Tongue (tissue), 3 donors: ENCODE measurements at places on chromosomes 2 and 18.

- DNase-seq: no peak
Observed at GRCh38 chr18:55485666-55486065, 102.3 kb downstream of the TCF4 start.

- no peak for DNase-seq
Observed at GRCh38 chr2:81672923-81673322, 1368.4 kb upstream of the LRRTM1 start.

DNA sequence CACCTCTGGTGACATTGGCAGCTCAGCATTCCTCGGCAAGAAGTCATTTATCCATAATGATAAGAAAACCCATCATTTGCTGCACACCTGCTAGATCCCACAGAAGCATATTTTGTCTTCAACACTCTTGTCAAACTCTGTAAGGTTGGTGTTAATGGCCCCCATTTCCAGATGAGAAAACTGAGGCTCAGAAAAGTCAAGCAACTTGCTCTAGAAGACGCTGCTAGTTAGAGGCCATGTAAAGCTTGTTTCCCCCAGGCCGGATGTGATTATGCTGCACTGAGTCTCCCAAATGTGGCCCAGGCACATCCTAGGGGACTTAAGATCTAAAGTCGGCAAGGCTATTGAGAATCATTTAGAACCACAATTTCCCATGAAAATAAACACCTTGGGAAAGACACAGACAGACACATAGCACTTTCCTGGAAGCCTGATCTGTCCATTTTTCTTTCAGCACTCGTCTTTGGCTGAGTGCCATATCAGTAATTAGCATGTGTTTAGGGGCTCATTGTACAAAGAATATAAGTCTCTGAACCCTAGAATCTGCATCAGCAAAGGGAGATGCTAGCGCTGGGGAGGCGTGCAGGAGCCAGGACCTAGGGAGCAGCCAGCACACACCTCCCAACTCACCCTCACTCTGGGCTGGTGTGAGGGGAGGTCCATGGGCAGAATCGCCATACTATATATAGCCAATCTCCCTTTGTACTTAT lies 39.3 kb downstream of the C1QL2 start:
- no peak for DNase-seq

DNA sequence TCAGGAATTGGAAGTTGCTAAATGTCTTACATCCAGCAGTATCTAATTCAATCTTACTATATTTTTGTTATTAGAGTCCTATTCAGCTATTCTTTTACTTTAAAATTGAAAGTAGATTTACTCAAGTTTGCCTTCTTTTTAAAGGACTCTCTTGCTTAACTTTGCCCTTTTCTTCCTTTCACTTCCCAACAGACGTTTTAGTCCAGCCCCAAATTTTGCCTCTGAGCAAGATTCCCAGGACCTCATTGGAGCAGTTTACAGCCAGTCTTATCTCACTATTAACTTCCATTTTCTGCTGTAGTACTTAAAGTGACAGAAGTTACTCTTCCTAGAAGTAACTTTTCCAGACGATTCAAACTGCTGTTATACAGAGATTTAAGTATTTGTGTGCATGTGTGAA lies 1.7 kb upstream of the PRKD3 start:
- peak; percentile 60 for DNase-seq

- peak; percentile 86 for DNase-seq
Observed at GRCh38 chr2:226030788-226031646, 631.5 kb downstream of the NYAP2 start.

DNA sequence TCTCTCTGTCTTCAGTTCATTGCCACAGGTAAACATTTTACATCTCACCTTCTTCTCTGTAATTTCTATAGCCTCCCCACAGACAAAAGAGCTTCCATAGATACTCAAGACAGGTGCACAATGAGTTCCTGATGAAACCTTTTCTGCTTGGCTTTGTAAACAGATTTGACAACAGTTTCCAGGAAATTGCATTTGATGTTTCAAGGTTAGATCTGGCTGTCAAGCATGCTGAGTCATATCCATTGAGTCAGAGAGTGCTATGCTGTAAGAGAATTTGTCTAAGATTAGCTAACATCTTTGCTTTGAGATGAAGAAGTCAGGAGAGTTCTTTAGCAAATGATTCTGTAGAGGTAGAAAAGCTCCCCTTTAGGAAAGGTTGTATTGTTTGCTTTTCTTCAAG lies 40.6 kb upstream of the MAP2 start:
- DNase-seq: no peak

GRCh38 chr2:147800316-147800715 lies 44.5 kb upstream of the ACVR2A start:
- DNase-seq: peak; percentile 78

DNA sequence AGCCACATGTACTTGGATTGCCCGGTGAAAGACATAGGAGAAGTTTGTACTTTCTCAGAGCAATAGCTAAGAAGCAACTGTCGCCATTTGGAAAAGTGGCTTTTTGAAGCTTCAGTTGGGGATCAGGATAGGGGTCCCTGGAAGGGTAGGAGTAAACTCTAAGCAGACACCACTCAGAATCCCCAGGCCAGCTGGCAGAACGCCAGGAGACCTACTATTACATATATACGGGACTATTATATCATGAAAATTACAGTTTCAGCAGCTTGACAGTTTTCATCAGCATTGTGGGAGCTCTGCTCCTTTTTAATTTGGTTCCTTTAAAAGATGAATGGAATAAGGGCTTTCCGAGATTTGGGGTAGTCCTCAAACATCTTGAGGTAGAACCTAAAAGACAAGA lies 54.9 kb downstream of the SRD5A2 start:
- no peak for DNase-seq

- no peak for DNase-seq
Observed at GRCh38 chr18:76345901-76346300, 149.1 kb downstream of the ZNF516 start.

GRCh38 chr2:204226305-204226880 lies 289.8 kb downstream of the ICOS start:
- peak; percentile 74 for DNase-seq
